NCI-H1694 (cell line): ENCODE measurements at places on chromosomes 7 and 10.

- DNase-seq, result no peak
These were observed 103.8 kb upstream of the AKR1E2 start for GRCh38 chr10:4721999-4722753.

- no peak for DNase-seq
These were observed 253.5 kb upstream of the LRGUK start for GRCh38 chr7:133873631-133874030.

DNA sequence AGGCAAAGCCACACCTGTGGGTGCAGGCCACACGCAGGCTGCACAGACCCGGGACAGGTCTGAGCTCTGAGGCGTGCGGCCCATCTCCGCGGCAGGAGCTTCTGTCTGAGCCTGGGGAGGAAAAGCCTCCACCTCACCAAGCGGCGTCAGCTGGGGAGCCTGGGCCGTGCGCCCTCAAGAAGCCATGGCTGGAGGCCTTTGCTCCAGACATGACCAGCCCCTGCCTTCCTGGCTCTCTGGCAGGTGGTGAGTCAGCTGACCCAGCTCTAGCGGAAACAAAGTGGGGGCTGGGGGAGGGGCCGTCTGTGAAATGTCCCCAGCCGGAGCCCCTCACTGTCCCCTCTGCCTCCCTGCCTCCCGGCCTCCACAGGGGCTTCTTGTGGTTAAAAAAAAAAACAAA, 12.5 kb downstream of the GPER1 start:
- DNase-seq, result no peak

DNA sequence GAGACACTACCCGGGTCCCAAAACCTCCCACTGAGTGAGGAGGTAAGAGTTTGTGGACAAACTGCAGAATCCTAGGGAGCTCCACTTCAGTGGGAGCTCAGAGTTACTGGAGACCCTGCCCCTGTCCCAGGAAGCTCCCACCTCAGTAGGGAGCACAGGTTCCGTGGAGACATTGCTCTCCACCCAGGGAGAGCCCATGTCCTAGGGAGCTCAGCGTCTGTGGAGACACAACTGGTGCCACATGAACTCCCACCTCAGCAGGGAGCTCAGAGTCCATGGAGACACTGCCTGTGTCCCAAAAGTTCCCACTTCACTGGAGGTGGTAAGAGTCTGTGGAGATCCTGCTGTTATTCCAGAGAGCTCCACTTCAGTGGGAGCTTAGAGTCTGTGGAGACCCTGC, 6.3 kb downstream of the MYO1G start:
- DNase-seq, result no peak

GRCh38 chr7:68125168-68125567, 1128.5 kb downstream of the TYW1 start:
- no peak for DNase-seq

- no peak for DNase-seq
These were observed 51.8 kb upstream of the FAM133B start for GRCh38 chr7:92641921-92642511.

DNA sequence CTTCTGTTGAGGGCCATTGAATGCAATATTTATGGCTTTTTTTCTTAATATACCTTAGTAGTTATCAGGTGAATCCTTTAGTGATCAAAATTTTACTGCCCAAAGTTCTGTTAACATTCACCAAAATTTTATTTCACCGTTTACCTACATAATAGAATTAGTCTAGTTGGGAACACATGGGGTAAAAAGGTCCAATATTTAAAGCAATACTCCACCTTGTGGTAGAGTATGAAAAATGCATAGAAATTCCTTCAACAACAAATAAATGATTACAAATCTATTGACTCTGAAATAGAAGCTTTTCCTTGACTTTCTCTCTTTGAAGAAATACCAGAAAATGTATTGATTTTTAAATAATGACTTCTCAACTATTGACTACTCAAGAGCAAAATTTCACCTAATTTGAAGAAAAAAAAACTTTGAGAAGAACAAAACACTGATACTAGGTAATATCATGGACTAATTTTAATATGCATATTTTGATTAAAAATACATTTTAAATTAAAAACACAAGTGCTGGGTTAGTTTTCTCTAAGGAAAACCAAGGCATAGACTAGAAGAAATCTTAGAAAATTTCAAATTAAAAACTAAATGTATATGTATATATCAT, 43.3 kb downstream of the POLR1F start:
- DNase-seq, result peak; percentile 11

DNA sequence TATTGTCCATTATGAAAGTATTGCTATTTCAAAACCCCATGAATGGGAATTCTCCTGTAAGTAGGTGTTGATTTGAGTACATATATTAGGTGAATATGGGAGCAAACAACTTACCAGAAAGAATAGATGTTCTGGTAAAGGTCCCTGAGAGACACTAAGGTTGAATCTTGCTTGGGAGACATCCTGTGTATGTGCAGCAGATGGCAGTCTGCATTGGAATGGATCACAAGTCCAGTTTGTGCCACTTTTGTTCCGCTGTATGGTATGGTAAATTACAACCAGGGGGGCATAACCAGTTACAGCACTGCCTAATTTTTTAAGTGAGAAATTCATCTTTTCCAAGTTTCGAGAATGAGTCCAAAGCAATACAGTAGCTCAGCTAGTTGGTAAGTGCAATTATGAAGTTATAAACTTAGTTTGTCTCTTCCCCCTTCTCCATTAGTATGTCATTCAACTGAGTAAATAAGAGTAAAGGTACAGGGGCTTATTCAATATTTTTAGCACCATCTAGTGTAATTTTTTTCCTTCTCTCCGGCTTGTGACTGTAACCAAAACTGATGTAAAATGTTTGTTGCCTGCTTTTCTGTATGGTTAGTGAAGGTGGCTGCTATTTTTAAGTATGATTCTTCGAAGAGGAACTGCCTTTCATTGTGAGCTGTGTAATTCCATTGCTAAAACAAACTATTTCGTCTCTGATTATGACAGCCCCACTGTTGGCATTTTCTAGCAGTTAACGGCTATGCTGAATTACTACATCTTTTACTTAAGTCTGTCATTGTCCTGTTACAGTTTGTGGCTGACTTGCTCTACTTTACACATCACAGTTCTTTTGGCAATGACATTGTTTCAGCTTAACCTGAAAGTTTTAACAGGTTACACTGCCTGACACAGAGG, 2.8 kb downstream of the MCU start:
- no peak for DNase-seq

GRCh38 chr7:78399033-78399769, 600.6 kb downstream of the PHTF2 start:
- no peak for DNase-seq

DNA sequence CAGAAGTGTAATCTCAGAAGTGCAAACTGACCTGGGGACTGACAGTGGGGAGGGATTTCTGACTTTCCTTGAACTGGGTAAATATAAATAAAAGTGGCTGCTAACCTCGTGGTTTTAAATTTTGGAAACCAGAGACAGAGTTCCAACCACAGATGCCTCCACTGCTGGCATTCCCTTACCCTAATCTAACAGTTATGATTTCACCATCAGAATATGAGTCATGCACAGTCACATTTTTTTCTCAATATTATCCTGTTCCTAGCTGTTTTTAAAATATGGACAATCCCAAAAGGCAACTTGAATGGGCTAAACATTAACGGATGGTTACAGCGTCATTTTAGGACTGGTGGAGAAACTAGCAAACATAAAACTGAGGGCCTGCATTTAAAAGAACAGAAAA, 264.3 kb upstream of the INHBA start:
- DNase-seq, result no peak

GRCh38 chr10:117899181-117899683, 147.5 kb downstream of the RAB11FIP2 start:
- DNase-seq, result no peak

DNA sequence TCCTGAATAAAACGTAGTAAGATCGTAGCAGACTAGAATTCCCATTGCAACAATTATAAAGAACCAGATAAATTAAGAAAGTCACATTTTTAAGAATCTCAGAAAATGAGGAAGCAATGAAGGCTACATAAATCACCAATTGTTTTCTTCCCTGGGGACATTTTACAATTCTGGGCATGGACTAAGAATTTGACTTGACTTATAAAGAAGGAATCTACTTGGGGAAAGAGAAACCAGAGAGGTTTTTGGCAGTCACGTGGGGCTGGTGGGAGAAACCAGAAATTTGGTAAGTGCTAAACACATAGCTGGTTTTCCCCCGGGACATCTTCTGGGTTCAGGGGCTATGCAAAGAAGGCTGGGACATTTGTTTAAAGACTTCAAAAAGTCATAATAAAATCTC, 109.8 kb upstream of the IL6 start:
- DNase-seq, result no peak

- DNase-seq, result no peak
These were observed 9.0 kb upstream of the VIM start for GRCh38 chr10:17219024-17219423.

DNA sequence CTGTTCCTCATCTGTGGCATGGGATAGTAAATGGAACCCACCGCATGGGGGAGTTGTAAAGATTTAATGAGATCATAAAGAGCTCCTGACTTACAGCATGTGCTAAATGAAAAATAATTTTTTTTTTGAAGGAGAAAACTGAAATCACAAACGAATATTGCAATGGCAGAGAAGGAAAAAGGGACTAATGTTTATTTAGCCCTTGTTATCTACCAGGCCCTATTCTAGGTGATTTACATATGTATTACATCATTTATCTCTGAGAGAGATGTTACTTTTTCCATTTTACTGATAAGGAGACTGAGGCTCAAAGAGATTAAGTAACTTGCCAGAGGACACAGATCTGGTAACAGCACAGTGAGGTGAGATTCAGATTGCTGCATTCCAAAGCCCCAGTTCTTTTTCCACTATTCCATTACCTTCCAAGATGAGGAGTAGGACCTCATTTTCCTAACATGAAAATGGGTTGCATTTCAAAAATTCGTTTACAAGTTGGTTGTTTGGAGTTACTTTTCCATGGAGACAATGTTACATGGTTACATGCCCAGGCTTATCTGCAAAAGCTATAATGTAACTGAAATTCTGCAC, 28.6 kb downstream of the VCL start:
- DNase-seq, result no peak

DNA sequence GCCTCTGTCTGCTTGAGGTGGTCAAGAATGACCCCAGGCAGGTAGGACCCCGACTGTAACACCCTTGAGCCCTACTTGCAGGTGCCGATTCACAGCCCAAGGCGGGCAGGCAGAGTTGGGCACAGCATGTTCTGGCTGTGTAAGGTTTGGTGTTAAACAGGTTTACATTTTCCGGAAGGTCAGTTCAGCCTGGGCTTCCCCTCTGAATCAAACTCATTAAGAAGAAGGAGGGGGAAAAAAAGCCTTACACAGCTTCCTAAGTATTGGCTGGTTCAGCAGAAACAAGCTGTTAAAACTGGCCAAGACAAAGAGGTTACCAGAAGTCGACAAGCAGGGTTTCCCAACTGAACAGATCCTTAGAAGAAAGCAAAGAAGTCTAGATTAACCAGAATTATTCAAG, 132.7 kb downstream of the PRPF18 start:
- DNase-seq, result no peak

GRCh38 chr10:47092831-47093230, 181.6 kb downstream of the PTPN20 start:
- no peak for DNase-seq

DNA sequence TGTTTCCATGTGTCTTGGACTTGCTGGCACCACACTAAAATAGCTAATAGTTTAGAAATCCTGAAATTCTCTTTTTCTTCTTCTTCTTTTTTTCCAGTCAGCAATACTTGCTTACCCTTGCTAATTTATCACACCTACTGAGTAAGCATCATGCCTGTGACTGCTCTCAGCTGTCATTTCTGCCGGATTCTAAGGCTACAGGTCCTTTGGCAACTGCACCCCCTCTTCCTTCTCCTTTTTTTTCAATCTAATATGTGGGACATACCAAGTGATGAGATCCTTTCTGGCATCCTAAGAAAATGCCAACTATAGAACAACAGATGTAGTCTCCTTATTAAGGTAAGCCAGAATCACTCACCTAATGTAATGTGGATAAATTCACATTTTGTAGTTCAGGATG, 444.7 kb downstream of the MAGI2 start:
- no peak for DNase-seq

DNA sequence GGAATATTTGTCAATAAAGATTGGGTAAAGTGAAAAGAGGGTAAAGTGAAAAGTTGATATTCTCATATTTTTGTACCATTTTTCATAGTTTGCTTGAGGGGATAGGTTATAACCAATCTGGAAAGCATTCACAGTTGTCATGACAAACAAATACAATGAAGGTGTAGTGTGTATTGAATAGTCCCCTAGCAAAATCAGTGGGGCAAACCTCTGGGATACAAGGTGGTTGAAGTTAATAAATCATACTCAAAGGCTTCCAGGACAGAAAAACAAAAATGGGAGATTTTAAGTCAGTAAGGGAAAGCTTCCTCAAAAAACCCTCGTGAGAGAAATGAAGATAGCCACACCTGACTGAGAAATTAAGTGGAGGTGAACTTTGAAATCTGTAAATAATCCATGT, 39.4 kb downstream of the PHTF2 start:
- no peak for DNase-seq

- DNase-seq, result peak; percentile 18
These were observed 79.0 kb upstream of the LSM8 start for GRCh38 chr7:118104812-118105441.

DNA sequence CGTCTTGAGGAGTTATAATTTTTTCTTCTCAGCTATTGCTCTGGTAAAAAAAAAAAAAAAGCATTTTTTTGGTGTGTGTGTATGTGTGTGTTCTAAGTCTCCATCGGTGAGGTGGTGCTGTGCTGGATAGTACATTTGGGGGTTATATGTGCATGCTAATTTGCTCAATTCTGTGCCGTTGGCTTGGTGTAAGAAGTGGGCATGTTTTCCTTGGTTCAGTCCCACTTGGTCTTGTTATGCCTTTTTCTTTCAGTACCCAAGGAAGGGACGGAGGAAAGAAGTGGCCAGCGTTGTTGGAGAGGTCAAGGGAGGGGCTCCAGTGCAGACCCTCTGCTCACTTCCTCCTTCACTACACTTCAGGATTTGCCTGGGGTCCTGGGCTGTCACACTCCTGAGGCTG, 20.4 kb downstream of the LRMDA start:
- no peak for DNase-seq

DNA sequence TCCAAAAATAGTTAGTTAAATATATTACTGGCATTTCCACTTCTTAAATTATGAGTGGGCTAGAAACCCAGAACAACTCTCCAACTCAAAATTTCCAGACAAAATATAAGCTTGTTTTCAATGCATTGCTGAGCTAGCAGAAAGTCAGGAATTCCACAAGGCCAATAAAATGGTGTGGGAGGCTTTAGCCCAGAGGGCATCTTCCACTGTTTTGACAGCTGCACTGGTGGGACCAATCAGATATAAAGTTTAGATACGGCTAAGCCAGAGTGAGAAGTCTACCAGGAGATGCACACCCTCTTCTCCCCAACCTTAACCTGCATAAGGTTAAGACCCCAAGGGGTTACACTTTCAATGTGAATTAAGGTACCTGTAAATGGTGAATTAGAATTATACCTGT, 76.6 kb downstream of the AMPH start:
- DNase-seq, result no peak

DNA sequence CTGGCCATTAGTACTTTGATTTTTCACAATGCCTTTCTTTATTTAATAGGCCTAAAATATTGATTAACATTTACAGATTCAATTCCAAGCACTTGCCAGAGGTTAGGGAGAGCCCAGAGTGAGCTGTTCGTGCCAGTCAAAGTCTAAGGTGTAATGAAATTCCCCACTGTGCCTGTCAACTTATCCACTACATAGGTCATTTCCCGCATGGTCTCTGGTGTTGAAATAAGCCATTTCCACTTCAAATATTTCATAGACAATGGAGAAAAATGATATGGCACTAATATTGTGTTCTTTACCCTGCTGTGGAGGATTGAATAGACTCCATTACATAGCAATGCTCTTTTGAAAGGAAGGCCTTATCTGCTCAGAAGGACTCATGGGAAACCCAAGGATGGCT, 978.1 kb upstream of the CELF2 start:
- DNase-seq, result no peak
